ENCODE measurements at places on chromosomes 7 and 10.

GRCh38 chr10:29926693-29927048 is 132.7 kb downstream of the JCAD start:
- no peak for DNase-seq

DNA sequence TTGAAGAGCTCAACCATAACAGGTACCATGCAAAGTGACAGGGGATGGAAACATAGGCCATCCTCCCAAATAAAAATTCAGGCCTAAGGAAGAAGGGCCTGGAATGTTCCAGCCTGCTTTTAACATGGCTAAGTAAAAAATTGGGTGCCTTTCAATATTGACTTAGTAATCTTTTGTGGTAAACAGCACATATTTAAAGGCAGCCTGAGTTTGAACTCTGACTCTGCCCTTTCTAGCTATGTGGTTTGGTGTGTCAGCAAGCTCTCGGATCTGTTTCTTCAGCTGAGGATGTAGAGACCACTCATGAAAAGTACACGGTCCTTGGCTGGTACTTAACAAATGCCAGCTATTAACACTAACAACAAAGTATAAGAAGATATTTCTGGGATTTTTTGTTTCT is 191.8 kb upstream of the CDCA7L start:
- no peak for DNase-seq

DNA sequence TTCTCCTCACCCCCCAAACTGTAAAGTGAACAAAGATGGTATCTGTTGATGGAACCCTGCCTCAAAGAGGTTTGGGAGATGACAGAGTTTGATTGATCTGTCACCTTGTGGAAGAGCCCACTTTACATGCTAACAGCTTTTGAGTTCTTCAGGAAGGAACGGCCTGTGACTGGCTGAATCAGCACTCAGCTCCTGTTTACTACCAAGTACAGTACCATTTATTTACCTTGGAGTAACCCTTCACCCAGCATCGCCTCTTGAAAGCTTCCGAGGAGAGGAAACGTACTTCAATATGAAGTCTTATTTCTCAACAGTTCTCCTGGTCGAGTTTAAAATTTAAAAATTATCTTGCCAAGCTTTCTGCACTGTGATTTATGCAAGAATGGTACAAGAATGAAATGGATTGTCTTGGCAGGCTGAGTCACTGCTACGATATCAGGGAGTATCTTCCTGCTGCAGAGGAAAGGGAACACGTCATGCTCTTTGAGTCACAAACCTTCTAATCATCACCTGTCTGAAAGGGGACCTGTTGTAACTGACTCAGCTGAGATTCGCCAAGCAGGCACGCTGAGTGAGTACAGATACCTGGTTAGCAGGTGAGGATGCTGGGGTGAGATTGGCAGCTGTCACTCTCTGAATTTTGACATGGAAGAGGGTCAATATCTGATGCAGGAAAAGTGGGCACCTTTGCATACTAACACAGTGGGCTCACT is 30.1 kb downstream of the KLF6 start:
- no peak for DNase-seq

GRCh38 chr10:88458209-88458608 is 124.9 kb downstream of the RNLS start:
- DNase-seq: no peak

DNA sequence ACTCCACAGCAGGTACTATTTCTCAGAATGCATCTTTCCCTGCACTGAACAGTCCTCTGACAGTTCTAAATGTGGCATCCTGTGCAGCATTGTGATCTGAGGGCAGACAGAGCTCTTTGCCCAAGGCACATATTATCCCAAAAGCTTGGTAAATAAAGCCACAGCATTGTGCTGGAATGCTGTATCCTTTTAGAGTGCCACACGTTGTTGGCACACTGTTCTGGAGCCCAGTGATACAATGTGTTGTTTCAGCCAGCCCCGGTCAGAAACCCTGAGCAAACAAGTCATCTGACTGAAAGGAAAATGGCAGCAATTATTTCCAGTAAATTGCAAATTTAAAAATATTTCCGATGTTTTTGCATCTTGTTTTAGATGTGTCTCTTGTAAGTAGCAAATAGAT is 45.4 kb downstream of the NAMPT start:
- no peak for DNase-seq

DNA sequence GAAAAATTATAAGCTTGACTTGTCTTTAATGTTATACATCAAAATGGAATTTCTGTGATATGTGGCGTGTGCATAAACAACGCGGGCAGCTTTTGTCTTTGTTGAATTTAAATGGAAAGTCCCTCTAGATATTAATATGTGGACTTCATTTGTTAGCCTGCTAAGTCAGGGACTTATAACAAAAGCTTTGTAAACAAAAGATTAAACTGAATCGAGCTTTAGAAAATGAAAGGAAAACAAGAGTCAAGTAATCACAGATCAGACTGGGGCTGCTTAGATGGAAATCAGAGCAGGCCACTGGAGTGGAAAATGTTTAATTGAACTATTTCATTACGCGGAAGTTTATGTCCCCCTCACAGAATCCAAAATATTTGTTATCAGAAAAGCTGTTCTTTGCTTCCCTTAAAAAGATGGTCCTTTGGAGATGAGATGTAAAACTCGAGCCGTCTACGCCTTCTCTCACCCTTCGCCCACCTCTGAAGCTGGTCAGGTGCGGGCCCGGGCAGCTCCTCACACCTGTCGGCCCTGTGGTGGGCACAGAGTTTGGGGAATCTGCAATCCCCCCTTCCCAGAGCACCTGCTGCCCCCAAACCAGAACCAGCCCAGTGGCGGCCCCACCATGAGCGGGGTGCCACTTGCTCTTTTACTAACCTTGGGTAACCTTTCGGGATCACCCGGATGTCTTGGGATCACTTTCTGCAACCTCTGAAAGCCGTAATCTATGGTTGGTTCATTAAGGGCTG is 116.2 kb downstream of the EBF3 start:
- DNase-seq: no peak

DNA sequence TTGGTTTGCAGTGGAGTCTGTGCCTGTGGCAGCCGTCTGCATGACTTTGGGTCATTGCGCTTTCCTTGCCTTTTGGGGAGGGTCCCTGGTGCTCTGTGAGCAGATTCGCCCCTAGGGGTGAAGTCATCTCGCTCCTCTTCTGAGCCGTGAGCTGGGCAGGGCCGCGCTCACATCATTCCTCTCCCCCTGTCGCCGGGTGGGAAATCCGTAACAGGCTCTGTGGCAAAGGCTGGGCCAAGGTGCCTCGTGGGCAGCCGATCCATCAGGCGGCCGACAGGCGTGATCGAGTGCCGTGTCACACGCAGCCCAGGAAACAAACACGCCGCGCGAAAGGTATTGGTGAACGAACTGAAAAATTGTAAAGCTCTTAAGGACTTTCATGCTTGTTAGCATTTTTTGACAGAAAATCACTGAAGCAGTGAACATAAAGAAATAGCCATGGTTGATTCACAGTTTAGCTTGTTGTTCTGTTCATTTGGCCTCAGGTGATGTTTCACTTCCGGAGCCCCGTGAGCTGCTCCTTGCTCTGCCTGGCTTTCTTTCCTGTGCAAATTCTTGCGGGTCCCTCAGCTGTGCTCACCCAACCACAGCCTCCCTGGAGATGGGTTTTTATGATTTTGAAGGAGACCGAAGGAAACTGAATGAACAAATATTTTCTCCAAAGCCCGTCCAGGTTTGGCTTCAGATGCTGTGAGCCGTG is 122.1 kb downstream of the NKX6-2 start:
- DNase-seq: no peak

- no peak for DNase-seq
Measured at GRCh38 chr10:29124864-29125263, 164.0 kb upstream of the LYZL1 start.

GRCh38 chr7:112868609-112869008 is 78.4 kb upstream of the TMEM168 start:
- no peak for DNase-seq

DNA sequence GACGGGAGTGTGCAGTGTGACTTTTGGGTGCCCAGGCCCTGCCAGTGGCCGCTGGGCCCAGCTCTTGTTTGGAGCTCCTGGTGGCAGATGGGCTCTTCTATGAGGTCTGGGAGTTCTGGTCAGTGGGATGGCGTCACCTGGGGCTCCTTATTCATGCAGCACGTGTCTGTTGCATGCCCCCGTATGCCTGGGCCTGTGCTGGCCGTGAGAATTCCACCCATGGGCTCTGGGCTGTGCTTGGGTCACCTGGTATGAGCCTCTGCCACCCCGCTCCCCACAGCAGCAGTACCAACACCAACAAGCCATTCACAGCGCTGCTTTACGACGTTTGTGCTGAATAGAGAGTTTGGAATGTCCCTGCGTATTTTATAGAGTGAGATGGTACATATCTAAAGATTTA is 27.1 kb downstream of the INPP5A start:
- no peak for DNase-seq

DNA sequence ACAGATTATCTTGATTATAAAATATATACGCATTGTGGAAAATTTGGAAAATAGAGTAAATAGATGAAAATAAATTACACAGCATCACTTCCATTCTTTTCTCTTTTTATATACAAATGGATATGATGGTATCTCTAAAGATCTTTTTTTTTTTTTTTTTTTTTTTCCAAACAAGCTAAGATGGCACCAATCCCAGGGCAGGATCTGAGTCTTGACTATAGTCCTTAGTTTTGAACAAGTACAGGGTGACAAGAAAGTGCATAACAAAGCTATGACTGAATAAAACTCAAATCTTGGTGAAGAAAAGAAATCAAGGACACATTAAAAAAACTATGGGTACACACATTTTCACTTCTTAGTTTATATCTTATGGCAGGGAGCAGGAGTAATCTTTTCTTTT is 42.6 kb upstream of the FAM133B start:
- DNase-seq: no peak

DNA sequence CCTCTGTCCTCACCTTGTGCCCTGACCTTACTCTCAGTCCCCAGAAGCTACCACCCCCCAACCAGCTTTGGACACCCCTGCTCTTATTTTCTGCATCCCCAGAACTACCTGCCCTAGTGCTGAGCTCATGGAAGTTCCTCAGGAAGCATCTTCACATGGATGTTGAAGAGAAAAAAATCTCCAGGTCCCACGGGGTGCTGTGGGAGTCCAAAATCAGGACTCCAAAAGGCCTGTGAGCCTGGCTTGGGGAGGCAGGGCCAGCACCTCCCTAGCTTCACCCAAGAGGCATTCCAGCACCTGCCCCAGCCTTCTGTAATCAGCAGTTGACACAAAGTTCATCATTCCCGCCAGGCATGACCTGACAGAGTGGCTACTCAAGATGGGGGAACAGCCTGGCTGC is 20.7 kb upstream of the GDF10 start:
- DNase-seq: no peak

DNA sequence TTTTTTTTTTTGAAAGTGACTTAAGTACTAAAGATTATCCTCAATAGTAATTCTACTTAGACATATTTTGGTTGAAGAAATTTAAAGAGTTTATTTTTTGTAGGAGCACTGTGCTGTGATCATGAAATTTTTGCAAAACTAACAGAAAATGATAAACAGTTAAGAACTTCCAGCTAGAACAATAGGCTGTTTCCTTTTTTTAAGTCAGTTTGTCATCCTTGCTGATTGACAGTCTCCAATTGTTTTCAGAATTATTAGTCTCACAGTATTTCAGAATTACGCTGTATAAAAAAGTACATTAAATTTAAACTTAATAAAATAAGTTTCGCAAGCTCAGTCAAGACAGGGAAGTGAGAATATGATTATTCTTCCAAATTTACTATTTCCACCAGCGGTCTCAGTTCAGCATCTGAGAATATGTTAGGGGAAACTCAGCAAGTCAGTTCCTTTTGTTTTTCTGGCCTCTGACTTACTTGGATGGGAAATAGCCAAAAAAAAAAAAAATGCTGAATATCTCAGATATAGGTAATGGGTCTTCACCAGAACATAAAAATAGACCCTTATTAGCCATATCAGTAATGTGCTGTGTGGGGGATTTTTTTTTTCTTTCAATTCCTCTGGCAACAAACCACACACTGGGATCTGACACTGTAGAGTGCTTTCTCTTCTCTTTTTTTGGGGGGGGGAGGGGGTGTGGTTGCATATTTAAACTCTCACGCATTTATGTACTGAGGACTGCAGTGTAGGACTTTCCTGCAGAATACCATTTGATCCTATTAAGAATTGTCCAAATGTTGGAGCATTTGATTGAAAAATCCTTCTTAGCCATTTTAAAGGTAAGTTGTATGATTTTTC is at the start of gene CD36:
CD36 (plus strand) TSS at position 732 of the 855 bp plus-strand sequence. CDS start 8,099 bp downstream, outside the sequence.
- DNase-seq: no peak

GRCh38 chr7:36690514-36691187 is 33.6 kb downstream of the AOAH start:
- DNase-seq: no peak

DNA sequence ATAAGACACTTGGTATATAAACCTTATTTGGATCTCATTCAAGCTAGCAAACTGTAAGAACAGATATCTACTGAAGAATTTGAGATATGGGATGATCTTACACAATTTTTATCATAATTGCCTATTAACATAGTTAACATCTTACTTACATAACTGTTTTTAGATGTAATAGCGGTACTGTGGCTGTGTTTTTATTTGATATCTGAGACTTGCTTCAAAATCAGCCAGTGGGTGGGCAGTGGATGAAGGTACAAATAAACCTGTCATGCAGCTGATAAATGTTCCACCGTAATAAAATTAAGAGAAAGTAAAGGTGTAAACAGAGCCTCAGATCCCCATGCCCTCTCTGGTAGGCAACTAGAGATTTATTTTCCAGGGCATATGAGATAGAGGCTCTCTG is 28.4 kb upstream of the PTPRN2 start:
- no peak for DNase-seq

GRCh38 chr10:77289027-77289501 is 348.5 kb downstream of the KCNMA1 start:
- peak; percentile 35 for DNase-seq

GRCh38 chr10:132176623-132177500 is 9.9 kb upstream of the DPYSL4 start:
- no peak for DNase-seq

DNA sequence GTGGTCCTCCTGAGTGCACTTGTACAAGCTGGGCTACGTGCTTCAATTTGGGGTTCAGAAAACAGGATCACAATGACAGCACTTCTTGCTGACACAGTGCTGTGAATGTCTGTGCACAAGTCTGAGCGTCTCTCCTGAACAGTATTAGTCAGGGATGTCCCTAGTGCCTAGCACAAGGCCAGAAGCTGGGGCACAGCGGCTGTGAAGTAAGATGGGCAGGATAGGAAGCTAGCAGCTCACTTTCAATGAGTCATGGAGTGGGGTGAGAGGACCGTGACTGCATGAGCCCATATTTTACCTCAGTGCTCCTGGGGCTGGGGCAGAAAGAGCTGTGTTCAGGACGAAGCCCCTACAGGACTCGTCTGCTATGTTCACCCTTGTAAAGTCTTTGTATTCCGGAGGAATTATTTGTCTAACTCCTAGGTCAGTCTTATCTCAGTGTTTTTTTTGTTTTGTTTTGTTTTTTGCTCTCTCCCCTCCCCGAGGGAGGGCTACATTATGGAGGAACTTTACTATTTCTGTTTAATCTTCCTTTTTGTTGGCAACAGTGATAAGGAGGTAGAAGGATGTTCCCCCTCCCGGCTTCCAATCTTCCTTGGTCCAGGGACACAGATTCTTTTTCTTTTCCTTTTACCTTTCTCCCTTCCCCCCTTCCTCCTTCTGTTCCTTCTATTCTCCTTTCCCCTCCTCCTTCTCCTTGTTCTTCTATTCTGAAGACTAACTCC is 2.8 kb upstream of the LRMDA start:
- no peak for DNase-seq

- no peak for DNase-seq
Measured at GRCh38 chr7:71851776-71852498, 560.2 kb downstream of the CALN1 start.
